KG1 (cell line): ENCODE measurements at places on chromosomes 12 and 14.

DNA sequence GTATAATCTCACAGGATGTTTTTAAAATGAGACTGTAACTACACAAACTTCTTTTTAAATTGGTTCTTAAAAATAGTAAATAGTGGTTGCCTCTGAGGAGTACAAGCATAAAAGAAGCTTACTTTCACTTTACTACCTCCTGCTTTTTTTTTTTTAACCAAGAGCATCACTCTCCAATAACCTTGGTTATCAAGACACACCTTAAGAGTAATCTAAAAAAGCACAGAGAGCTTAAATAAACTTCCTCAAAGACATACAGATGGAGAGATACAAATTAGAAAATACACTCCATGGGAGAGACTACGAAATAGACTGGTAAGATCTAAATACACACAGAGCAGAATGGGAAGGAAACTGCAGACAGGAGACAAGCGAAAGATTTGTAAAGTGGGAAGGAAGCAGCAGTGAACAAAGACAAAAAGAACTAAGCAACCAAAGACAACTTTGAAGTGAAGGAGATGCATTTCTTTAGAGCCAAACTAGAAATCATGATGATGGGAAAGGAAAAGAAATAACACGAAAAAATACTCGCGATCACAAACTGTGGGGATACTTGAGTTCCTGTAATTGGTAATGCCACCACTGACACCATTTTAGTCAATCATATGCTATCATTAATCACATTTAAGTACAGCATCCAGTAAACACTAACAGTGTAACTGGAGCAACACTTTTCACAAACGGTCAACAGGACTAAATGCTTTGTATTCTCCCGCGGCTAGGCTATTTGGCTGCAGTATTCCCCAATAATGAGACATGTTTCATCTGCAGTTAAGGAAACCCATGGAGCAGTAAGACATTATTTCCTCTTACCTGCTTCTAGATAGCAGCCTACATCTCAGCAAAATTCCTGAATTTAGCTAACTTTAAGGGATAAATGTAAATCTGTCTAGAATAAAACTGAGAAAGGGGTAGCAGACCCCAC, 8.2 kb downstream of the SINHCAF start:
- no peak for DNase-seq

DNA sequence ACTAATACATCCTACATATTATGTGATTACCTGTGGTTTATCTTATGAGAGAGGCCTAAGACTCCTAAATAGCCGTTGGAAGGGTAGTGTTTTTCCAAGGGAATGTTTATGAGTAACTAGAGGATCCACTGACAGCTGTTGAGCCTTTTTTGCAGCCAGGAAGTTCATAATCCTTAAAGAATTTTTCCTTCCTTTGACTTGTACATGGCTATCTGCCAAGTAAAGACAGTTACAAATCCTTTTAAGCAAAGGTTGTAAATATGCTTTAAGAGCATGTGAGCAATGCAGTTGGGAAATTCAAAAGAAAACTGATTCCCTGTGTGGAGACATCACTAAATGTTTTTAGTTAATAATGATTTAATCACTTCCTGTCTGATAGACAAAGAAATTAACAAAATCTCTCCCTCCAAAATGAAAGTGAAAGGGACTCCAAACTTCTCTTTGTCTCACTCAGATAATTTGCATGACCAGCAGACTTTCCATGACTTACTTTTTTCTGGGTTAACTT, 333.8 kb downstream of the PDZRN4 start:
- DNase-seq, result no peak

DNA sequence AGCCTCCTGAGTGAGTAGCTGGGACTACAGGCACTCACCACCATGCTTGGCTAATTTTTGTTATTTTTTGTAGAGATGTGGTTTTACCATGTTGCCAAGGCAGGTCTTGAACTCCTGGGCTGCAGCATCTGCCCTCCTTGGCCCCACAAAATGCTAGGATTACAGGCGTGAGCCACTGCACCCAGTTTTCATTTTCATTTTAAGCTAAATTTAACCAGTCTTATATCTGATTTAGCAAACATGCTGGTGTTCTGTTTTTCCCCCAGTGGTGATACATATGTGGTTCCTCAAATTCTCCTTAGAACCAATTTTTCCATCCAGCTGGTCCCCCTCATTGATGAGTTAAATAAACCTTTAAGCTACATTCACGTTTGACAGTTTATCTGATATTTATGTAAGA, 43.8 kb upstream of the BICD1 start:
- DNase-seq, result no peak

- no peak for DNase-seq
Measured at GRCh38 chr14:69317780-69318179, 57.8 kb downstream of the GALNT16 start.

GRCh38 chr14:104320611-104321086, 182.3 kb downstream of the KIF26A start:
- DNase-seq, result no peak

DNA sequence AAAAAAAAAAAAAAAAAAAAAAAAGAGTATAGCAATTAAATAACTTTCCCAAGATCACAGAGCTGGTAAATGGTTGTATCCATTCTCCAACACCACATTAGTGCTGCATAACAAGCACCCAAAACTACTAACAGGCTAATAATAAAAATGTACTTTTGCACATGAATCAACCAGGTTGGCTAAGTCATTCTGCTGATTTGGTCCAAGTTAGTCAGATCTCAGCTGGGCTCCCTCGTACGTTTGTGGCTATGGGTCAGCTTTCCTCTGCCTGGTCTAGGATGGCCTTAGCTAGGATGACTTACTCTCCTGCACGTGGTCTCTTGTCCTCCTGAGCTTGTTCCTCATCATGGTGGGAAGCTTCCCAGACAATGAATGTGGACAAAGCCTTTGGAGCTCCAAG, 7.9 kb upstream of the PLEKHG6 start:
- no peak for DNase-seq

- DNase-seq, result no peak
Measured at GRCh38 chr12:113228394-113229028, 7.2 kb downstream of the TPCN1 start.

- DNase-seq, result no peak
Measured at GRCh38 chr12:61098031-61098580, 1162.1 kb upstream of the USP15 start.

DNA sequence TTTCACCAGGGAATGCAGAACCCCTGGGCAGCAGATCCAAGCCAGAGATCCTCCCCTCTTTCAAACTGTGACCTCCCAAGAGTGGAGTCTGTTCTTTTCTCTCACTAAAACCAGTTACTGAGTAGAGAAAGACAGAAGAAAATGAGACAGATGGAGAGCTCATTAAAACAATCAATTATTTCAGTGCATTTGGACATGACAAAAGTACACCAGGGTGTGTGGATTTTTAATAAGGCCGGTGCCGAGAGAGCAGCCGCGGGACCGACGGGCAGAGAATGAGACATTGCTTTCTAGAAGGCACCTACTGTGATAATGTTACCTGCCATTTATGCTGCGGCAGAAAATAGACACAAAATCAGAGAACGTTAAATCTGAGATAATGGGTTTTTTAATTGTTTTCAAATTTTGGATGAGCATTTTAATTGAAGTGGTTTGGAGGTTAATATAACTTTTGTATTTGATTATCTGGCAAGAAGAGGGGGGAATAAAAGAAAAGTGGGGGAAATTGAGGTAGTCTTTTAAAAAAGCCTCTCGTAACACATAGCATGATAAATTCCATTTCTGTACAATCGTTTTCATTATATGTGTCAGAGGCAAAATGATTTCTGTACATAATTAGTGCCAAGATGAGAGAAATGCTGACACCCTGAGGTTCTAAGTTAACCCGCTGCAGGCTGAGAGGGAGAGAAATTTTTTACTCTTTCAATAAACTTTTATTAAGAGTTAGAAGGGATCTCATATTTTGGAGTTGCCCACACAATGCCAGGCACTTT, 70.8 kb downstream of the HSPB8 start:
- no peak for DNase-seq

- no peak for DNase-seq
Measured at GRCh38 chr12:122076743-122077495, 1.6 kb upstream of the MLXIP start.

DNA sequence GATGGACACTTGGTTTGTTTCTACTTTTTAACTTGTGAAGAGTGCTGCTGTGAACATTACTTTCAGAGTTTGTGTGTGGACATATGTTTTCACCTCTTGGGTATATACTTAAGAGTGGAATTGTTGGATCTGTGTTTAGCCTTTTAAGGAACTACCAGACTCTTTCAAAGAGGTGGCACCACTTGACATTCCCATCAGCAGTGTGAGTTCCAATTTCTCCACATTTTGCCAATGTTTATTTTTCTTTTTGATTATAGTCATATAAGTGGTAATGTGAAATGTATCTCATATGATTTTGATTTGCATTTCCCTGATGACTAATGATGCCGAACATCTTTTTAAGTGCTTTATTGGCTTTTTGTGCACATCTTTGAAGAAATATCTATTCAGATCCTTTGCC, 44.8 kb downstream of the ARHGAP5 start:
- DNase-seq, result no peak

DNA sequence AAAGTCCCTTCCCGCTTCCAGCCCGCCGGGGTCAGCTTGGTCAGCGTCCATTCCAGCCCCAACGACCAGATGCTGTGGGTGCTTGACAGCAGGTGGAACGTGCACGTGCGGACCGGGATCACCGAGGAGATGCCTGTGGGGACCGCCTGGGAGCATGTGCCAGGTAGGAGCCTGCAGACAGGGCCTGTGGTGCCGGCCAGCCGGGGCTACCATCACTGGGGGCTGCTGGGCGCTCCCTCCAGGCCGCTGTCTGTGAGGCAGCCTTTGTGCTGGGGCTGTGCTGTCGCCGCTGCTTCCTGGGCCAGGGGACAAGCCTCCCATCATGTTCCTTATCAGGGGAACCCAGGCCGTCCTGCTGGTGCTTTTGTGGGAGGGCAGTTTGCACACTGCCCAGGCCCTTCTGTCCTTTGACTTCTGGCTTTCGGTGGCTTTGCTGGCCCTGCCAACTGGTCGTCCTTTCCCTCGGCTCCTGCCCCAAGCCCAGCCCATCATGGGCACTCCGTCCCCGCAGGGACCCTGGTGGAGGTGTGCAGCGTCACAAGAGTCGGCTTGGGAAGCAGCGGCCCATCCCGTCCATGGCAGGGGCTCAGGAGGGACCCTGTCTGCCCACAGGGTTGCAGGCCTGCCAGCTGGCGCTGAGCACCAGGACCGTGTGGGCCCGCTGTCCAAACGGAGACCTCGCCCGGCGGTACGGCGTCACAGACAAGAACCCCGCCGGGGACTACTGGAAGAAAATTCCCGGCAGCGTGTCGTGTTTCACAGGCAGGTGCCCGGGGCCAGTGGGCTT, 12.4 kb downstream of the ANKRD9 start:
- DNase-seq, result no peak

DNA sequence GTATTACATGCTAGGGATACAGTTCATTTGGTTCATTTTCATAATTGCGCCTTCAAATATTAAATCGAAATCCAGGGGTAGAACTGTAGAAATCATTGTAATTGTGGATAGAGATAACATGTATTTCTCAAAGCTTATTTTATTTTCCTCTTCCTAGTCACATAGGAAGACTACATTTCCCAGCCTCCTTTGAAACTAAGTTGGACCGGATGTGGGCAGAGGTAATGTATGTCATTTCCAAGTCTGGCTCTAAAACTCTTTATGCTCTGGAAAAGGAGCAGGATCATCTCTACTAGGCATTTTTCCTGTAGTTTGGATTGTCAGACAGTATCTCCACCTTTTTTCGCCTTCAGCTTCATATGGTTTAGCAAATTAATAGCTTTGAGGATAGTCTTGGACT, 70.1 kb upstream of the CRY1 start:
- no peak for DNase-seq

DNA sequence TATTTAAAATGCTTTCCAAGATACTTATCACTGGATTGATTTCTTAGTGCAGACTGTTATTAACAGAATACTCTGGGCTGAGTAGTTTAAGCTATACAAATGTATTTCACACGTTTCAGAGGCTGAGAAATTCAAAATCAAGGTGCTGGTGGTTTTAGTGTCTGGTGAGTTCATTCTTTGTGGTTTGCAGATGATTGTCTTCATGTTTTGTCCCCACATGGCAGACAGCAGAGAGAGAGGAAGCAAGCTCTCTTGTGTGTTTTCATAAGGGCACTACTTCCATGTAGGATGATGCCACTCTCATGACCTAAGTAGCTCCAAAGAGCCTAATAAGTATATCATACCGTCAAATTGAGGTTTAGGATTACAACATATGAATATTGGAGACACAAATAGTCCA, 1348.9 kb upstream of the FLRT2 start:
- DNase-seq, result no peak

- no peak for DNase-seq
Measured at GRCh38 chr12:103964805-103965204, 867 bp upstream of the TDG start.
